ENCODE measurements at places on chromosomes 2 and 18. TPM values are rescaled to one million over a fixed set of nuclear protein-coding genes. Genes with fewer than 3 reads are reported as not detected.

The SPP2 gene
- not detected for total RNA-seq

The LYPD1 gene
- 1.2 TPM for total RNA-seq

The SNTG2 gene
- total RNA-seq, result 3.6 TPM

The SIX3 gene
- total RNA-seq, result not detected

The PSMA8 gene
- total RNA-seq, result not detected

The NFU1 gene
- 42.9 TPM for total RNA-seq

The MOCOS gene
- total RNA-seq, result 5.0 TPM

DNA sequence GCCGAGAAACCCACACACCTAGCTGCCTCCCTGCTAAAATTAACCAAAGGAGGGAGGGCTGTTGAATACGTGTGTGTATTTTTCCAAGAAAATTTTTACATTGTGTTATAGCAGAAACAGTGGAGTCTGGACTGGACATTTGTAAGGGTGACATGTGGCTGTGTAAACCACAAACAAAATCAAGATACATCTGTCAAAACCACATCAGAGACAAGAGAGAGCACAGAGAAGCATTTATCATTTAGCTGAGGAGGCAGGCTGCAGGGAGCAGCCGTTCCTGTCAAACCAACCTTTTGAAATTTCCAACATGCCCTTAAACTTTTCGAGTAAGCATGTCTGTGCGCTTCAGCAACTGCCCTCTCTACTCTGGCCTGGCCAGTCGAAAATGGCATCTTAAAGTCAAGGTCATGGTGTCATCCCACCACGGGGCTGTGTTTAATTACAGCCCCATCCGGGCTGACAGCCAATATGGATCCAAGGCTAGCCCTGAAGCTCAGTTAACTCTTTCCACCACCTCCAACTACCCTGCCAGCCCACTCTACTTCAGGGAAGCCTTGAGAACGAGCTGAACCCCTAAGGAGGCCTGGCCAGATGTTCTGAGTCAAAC lies 8.4 kb downstream of the BCL11A start:
- no peak for DNase-seq

DNA sequence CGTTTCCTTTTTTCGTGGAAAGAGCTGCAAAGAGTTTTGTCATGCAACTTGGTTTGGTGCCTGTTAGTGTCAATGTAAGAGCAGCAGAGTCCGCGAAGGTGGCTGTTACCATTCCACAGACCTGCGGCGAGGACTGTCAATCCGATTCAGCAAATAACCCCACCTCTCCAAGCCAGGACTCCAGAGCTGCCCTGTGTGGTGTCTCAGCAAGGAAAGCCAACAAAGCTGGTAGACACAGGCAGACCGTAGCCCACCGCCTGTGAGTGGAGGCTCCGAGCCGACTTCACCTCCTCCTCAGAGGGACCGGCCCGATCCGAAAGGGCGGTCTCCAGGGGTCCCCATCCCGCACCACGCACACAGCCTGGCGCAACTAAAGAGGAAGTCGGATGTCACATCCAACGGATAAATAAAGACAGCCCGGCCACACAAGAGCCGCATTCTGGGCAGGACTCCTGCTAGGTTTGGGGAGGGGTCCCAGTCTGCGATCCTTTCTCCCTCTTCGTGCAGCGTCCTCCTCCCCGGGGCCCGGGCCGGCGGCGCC lies 819 bp downstream of the ANKRD44 start:
- peak; percentile 74 for DNase-seq

DNA sequence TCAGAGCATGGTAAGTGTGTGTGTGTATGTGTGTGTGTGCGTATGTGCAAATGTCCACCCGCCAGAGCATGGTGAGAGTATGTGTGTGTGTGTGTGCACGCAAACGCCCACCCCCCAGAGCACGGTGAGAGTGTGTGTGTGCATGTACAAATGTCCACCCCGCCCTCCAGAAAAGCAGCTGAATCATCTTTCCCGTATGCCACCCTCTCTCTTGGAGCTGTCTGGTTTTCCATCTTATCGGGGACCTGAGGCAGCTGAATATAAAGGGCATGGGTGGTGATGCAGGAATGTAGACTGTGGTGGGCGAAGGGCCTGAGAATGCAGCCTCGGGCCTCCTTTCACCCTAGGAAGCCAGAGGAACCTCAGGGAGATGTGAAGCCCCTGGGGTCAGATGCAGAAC lies 66.9 kb downstream of the COPS7B start:
- DNase-seq, result no peak

GRCh38 chr18:48835119-48835518 lies 115.6 kb downstream of the SMAD7 start:
- peak; percentile 17 for DNase-seq

DNA sequence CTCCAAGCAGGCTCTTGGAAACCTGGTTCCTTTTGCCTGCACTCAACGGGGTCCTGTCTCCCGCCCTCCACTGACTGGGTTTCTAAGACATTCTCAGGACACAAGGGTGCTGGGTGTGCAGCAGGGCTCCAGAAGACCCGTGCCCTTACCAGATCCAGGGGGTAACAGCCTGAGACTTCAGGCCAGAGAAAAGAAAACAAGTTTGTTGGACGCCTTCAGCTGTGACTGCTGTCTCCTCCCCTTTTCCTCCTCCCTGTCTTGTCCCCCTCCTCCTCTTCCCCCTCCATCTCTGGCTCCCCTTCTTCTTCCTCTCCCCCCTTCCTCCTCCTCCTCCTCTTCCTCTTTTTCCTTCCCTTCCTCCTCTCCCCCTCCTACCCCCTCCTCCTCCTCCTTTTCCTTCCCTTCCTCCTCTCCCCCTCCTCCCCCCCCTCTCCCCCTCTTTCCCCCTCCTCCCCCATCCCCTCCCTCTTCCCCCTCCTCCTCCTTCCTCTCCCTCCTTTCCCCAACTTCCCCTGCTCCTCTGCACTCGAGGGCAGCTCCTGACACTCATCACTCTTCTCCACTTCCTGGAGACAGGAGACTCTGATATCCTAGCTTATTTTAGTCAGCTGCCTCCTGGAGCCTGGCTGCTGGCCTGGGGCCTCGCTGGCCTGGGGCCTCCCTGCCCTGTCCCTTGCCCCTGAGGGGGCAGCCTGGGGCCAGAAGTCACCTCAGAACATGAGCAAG lies 12.4 kb downstream of the ADRA2B start:
- peak; percentile 54 for DNase-seq

GRCh38 chr2:177165721-177166711 lies 46.6 kb upstream of the HNRNPA3 start:
- DNase-seq, result no peak

- DNase-seq, result no peak
Observed at GRCh38 chr2:207275779-207276178, 110.0 kb upstream of the KLF7 start.

All from upper lobe of right lung (tissue), 1 donor.